ENCODE measurements at places on chromosomes 2 and 18.

- DNase-seq = peak; percentile 86
Observed at GRCh38 chr18:47931718-47932103, 1.3 kb upstream of the SMAD2 start.

- DNase-seq = no peak
Observed at GRCh38 chr2:170401187-170401586, 223.2 kb downstream of the MYO3B start.

DNA sequence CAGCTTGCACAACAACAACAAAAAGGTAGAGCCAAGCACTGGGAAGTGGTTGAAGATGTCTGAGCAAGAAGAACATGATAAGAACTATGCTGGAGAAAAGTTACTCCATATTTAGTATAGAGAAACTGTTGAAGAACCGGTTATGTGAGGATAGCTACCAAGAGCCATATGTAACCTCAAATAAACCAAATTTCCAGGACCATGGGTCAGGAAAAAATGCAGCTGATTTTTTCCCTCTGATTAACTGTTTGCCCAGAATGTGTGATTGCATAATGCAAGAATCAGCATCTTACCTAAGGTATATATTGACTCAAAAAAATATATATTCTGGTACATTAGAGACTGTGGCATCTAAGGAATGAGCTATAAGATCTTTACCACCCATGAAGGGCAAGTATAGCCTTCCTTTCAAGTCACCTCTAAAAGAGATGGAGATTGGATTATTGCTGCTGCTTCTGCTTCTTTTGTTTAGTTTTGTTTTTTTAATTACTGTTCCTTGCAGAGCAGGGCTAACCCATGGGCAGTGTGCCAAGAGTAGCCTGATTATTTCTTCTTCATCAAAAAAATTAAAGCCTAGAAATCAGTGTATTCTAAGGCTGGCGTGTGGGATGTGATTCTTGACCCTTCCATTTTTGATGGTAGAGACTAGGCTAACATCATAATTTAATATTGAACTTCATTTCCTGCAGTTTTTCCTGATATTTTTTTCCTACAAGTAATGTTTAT, 76.9 kb upstream of the MAP3K20 start:
- DNase-seq = no peak

GRCh38 chr2:201004370-201004769, 40.9 kb upstream of the ORC2 start:
- no peak for DNase-seq

DNA sequence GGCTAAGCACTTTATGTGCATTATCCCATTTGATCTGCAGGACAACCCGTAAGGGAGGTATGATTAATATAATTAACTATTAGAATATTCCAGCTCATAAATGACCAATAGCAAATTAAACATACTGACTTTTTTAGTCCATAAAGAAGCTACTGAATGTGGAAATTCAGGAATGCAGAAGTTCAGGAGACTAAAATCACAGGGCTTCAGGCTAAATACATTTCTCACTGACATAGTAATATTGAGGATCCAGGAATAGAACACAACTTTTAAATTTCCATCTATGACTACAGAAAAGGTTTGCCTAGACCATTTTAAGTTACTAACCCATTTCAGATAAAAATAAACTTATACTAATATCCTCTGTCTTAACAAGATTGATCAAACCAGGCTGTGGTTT, 97.4 kb upstream of the CCDC195 start:
- DNase-seq = no peak

- DNase-seq = no peak
Observed at GRCh38 chr2:53786352-53786704, 425 bp downstream of the ASB3 start.

DNA sequence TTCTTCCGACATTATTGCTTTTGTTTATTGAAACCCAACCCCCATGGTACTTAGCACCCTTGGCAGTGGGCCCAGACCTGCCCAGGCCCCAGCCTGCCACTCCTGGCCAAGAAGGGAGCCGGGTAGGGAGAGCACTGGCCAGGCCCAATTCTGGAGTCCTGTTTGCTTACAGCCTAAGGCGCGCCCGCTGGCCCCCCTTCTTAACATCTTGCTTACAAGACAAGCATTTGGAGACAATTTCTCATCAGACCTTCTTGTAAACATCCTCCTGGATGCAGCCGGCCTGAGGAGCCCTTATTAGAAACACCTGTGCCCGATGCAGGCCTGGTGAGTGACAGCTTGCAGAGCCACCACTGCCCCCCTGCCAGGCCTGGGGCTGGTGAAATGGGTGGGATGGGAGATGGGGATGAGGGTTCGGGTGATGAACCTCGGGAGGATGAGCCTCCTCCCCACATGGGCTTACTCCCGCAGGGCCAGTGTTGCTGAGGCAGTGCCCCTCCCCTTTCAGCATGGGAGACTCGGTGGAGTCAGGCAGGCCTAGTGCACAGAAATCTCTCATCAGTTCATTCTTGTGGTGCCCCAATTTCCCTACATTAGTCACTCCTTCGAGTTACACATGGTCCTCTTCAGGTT, 217.5 kb downstream of the CYP26B1 start:
- DNase-seq = no peak

- DNase-seq = peak; percentile 50
Observed at GRCh38 chr18:59140302-59140885, 710 bp downstream of the SEC11C start.

All from Kasumi-1 (cell line).